NCI-H446 treated with DMSO at 0.1 percent for 48 hours (cell line): ENCODE measurements at places on chromosomes 2 and 18.

- DNase-seq = no peak
Measured at GRCh38 chr2:237889811-237890210, 30.4 kb downstream of the RAMP1 start.

- DNase-seq = no peak
Measured at GRCh38 chr2:98530114-98530513, 78.2 kb downstream of the COA5 start.

DNA sequence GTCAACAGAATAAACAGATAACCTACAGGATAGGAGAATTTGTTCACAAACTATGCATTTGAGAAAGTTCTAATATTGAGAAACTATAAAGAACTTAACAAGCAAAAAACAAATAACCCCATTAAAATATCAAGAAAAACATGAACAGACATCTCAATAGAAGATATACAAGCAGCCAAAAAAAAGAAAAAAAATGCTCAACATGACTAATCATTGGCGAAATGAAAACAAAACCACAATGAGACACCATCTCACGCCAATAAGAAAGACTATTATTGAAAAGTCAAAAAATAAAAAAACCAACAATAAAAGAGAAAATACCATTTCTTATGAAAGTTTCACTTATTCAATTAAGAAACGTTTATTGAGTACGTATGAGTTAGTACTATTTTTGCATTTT is 800.5 kb downstream of the CBLN2 start:
- no peak for DNase-seq

DNA sequence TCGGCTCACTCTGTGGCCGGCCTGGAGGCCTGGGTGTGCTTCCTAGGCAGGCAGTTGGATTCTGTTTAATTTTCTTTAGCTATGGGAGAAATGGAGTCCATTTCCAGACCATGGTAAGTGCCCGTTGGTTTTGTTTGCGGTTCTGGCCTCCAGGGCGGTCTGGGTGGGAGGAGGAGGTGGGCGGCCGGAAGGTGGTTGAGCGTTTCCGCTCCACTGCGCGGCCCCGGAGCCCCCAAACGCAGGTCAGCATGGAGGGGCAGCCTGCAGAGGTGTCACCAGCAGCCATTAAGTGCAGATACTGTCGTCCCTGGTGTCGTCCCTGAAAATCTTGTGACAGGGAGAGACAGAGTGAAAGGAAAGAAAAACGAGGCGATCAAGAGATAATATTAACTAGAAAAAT is 303.9 kb downstream of the GBX2 start:
- DNase-seq = no peak

DNA sequence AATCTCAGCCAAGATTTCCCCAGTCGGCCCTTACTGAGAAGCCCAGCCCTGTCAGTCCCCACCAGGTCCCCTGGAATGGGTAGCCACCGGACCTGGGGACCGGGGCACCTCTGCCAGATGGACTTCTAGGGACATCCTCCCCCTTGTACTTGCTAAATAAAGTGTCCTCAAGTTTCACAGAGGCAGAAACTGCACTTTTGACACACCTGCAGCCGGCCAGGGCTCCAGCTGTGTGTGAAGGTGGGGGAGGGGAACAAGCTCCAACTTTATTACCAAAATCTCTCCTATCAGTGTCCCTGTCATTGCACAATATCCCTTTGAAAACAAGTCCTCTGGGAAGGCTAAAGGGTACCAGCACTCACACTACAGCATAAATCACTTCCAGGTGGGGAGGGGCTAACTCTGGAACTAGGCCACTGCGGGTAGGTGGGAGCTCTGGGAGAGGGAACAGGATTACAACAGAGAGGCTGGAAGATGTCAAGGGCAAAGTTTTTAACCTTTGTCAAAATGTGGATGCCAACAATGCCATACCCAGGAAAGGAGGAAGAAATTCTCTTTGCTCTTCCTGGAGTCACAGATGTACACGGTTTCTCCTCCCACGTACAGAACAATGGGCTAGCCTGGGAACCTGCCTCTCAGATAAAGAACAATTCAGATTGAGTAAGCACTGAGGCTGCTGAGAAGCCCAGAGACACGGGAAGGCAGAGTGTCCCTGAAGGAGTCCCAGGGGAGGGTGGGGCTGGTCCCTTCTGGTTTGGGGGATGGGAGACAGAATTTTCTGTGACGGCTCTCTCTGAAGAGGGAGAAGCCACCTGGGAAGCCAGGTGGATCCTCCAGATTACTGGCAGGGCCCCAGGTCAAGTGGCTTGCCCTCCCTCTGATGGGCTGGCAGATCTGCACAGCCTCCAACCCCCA is 11.0 kb downstream of the SDC1 start:
- DNase-seq = no peak
